Glutamatergic neuron (in vitro differentiated cells): ENCODE measurements at places on chromosomes 4 and X.

DNA sequence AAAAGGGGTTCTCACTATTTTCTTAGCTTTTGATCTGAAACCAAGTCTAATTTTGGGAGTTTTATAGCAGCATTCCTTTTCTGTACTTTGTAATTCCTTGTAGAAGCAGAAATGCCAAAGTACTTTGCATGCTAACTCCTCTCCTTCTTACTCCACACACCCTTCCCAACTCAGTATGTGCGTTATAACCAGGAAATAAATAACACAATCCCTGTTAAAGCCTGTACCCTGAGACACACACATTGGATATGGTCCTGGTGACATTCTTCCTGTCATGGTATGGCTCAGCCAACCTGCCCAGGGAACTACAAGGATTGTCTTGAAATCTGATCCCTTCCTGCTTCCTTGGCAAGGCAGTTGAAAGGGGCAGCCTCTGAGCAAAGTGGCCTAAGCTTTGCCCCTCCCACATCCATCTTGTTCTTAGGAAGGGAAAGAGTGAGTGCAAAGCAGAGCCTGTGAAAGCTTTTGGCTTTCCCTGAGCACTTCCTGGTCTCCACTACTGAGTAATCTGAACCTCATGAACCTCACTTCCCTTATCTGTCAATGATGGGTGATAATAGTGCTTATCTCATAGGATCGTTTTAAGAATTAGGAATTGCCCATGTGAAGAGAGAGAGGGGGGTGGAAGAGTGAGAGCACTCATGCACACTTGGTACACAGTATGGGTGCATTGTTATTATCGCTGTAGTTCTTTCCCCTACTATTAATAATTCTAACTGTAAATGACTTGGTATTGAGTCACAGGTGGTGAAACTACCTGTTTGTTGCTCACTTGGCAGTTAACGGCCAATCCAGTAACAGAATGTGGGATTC lies 109.3 kb downstream of the AFF2 start:
- DNase-seq: no peak

DNA sequence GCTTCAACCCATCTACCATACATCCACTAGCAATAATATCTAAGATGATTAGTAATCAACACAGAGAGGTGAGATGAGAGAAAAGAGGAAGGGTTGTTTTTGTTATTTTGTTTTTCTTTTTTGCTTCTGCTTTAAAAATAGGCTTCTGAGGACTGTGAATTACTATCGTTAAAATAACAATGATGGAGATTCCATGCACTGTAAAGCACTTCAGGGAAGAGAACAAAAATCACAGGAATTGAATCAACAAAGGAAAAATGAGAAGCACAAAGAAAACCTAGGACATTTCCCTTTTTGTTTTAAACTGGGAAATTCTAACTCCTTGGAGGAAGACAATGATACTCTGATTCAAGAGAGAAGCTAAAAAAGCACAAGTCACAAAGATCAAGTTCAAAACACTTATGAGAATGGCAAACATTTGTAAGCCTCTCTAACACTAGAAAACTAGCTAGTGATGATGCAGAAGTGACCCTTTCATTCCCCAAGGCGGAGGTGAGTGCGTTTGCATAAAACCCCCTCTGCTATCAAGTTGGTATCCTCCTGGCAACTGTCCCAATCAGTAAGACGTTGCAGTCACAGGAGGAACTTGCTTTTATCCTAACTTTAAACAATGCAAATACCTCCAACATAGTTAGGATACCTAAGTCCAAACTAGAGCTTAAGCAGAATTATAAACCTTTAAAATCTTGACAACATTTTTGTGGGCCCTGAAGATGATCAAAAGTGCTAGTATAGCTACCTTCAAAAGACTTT lies 308.5 kb downstream of the CAMK2D start:
- no peak for DNase-seq

DNA sequence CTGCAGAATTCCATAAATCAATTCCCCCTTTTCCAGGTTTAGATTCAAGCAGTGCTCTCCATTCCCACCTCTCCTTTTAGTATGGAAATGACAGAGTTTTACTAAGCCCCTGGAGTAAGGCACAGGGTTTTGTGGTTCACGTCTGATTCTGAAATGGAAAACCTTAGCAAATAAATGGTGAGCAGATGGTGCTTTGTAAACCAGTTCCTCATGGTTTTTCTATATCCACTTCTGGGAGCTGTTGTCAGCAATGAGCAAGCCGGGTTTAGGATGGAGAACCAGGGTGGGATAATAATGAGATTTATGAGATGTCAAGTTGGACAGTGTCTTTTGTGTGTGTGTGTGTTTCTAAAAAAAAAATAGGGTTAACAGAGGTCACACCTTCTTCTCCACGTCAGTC lies 113.8 kb upstream of the RBPJ start:
- no peak for DNase-seq

GRCh38 chr4:134720030-134720429 lies 518.4 kb upstream of the PABPC4L start:
- no peak for DNase-seq

DNA sequence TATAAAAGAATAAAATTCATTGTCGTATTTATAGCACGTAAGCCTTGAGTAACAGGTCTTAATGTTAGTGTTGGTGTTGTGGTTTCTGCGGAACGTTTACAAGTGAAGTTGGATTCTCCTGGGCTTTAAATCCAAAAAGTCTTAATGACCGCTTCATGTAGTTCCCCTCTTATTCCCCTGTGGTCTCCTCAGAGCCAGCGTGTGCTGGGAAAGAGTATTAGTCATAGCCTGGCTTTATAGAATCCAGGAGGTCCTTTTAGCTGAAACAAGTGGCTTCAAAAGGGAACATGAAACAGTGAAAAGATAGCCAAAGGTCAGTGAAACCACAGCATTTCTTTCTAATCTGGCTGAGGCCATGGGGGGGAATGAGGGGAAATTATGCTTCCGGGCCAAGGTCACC lies 79.1 kb downstream of the CLCN4 start:
- DNase-seq: no peak

GRCh38 chrX:148382983-148383382 lies 117.4 kb upstream of the AFF2 start:
- no peak for DNase-seq

DNA sequence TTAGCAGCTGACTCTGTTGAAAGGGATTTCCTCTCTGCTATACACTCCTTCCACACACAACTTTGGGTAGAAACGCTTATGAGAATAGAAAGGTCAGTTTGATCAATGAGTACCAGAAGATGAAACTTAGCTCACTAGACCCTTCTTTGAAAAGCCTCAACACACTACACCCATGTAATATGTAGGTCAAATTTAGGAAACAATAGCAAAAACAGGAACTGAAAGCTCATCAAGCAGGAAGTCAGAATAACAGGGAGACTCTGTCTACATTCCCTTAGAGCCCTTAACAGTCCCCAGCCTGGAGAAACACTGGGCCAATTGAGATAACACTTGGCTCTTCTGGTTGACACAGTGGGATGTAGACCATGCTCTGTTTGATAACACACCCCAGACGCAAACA lies 30.7 kb downstream of the SRPX2 start:
- DNase-seq: no peak

DNA sequence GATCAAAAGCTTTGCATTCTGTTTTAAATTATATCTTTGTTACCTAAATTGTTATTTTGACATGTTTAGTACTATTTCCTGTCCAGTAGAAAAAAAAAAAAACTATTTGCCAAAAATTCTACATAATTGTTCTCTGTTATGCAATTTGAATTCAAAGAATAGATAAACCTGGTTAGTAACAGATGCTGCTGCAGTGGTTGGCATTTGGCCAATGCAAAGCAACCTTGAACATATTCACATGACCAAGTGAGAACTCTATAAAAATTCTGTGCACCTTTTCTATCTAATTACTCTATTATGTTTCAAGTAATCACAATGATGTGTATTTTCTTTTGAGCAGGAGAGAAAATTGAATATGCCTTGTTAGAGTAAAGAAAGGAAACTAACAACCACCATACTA lies 1473.4 kb downstream of the RPA4 start:
- DNase-seq: no peak

DNA sequence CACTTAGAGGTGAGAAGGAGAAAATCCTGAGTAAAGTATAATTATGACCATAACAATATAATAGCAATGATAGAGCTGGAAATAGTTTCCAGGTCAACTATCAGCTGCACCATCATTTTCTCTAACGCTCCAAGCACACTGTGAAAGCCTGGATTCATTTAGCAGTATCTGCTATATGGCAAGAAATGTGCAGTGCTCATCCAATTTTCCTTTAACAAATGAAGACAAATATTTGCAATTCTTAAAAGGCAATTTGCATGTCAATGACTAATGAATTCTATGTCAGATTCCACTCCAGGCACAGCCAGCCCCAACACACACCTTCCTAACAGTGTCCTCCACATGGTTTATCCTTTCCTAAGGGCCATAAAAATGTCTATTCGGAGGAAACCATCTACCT lies 12.7 kb downstream of the PRSS12 start:
- no peak for DNase-seq

GRCh38 chr4:11669156-11669555 lies 240.5 kb upstream of the HS3ST1 start:
- no peak for DNase-seq

GRCh38 chr4:124952601-124953000 lies 240.1 kb upstream of the ANKRD50 start:
- DNase-seq: no peak

- no peak for DNase-seq
Measured at GRCh38 chrX:44829832-44830231, 14.0 kb upstream of the DUSP21 start.

DNA sequence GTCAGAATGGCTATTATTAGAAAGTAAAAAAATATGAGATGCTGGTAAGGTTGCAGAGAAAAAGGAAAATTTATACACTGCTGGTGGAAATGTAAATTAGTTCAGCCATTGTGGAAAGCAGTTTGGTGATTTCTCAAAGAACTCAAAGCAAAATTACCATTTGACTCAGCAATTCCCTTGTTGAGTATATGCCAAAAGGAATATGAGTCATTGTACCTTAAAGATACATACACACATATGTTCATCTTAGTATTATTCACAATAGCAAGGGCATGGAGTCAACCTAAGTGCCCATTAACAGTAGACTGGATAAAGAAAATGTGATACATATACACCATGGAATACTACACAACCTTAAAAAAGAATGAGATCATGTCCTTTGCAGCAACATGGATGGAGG lies 148.2 kb downstream of the COMMD8 start:
- DNase-seq: no peak

DNA sequence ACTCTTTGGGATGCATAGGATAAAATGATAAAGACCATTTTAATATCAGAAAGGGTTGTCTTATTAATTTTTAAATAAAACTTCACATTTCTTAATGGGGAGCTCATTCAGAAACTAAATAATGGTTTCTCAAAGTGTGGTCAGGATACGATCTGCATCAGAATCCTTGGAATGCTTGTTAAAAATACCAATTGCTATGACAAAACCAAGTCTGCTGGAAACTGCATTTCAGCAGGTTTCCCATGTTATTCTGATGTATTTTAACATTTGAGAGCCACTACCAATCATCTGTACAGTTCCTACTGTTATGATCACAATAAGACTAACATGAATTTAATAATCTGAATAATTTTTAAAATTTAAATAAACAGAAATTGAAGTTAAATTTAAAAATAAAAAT lies 115.1 kb downstream of the SOWAHB start:
- DNase-seq: no peak

DNA sequence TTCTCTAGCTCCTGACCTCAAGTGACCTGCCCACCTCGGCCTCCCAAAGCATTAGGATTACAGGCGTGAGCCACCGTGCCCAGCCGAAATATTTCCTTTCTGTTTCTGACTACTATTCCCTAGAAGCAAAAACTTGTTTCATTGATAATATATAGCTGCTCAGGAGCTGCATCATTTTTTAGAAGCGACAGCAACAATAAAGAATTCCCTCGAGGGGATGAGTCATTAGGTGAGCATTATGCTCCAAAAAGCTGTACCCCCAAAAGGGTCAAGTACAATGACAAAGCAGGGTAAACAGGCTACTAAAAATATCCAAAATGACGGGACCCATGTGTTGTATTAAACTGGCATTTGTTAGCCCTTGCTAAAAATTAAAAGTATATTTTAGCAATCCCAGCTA lies 67.0 kb downstream of the RBM47 start:
- DNase-seq: no peak

DNA sequence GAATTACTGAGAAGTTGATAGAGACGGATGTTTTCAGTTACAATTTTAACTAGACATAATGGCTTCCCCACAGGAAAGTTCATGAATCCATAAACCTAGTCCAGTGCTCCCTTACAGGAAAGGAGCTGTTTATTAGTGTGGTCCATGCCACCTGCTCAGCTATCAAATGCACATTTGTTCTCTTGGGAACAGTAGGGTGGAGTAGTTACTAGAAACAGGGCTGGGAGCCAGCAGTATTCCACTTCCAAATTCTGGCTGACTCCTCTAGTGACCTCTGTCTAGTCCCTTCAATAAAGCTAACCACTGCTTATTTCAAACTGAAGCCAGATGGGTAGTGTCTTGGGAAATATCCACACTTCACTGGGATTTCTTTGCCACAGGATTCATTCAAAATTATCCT lies 88.4 kb upstream of the TLL1 start:
- no peak for DNase-seq

- DNase-seq: no peak
Measured at GRCh38 chr4:169293343-169294176, 22.8 kb upstream of the SH3RF1 start.

- no peak for DNase-seq
Measured at GRCh38 chr4:112361181-112361791, 64.1 kb downstream of the ALPK1 start.

DNA sequence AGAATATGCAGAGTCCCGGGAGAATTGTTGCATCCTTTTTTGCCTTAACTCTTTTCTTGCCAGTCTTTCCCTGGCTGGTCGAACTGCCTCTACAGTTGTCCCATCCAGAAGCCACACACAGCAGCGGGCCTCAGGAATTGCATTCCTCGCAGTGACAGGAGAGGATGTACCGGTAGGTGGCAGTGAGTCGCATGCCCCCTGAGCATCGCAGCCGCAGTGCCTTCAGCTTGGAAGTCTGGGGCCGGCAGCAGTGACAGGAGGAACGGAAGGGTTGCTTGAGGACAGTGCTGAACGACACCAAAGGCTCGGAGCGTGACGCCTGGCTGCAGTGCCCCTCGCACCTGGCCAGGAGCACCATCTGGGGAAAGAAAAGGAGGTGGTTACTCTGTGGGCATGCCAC lies 23.5 kb downstream of the NDP start:
- DNase-seq: peak; percentile 61

- peak; percentile 63 for DNase-seq
Measured at GRCh38 chrX:3713225-3713936, at the start of gene PRKX. Gene PRKX, minus strand, starts transcription at chrX:3713649. Its CDS starts 396 bp downstream, at chrX:3713253.

DNA sequence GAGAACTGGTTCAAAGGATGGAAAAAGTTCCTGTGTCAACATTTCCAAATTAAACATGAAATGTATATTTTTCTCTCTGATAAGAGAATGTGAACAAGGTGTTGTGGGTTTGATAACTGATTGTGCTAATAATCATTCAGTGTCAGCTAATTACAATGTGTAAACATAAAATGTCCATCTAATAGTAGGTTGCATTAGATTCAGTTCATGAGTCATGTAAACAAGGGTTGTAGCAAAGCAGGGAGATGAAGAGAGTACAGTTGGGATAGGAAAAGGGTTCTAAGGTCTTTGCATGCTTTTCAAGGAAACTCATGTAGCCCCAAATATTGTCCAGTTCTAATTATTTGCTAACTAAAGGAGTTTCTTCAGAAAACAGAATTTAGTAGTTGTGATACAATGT lies 55.4 kb downstream of the DCLK2 start:
- DNase-seq: no peak

GRCh38 chr4:110472583-110473329 lies 3.2 kb upstream of the ENPEP start:
- DNase-seq: no peak
